Stromal cell of bone marrow (primary cell): ENCODE measurements at places on chromosomes 16 and 17.

- DNase-seq, result no peak
Measured at GRCh38 chr17:65941356-65941899, 250.5 kb downstream of the CEP112 start.

- no peak for DNase-seq
Measured at GRCh38 chr17:82602986-82603710, 45.1 kb downstream of the WDR45B start.

DNA sequence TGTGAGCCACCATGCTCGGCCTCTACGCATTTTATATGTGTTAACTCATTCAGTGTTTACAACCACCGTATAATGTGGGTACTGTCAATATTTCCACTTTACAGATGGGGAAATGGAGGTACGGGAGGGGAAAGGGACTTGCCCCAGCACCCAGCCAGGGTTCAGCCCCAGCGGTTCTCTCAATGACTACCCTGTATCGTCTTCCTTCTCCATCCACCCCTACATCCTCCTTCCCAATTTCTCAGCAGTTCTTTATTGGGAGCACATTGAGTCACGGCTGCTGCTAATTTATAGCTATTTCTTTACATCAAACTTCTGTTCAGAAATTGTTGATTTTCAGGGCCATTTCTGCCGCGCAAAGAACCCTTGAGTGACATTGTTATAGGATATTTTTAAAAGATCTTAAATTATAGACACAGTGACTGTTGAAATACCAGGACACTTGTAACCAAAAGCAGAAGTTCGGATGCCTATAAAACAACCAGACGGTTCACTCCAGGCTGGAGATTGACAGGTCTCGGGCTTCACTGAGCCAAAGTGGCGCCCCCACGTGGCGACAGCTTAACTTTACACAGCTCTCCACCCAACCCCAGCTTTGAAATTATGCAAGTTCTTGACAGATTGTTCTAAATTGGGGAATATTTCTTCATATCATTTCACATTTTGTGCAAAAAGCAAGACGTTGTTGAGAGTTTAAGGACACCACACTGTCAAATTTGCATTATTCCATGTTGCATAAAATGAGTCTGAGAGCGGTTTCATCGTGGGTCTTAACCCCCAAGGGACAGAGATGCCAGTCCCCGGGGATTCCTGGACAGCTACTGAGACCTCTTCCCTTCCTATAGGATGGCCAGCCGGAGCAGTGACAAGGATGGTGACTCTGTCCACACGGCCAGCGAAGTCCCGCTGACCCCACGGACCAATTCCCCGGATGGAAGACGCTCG is 11.8 kb downstream of the SYT17 start:
- no peak for DNase-seq

DNA sequence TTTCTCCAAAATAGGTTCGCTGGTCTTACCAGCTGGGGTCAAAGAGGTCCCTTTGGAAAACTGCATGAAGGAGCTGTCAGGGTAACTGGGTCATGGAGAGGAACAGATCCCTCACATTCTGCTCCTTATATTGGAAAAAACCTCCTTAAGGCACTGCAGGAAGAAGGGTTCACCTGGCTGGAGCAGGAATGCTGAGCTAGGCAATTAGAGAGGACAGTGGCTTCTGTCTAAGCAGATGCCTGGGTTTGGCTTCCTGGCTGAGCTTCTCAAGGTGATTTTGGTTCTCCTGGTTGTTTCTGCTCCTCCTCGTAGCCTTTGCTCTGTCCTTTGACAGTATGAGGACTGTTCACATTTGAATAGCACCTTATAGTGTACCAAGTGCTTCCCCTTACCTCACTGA is 19.6 kb downstream of the ITGB3 start:
- no peak for DNase-seq

DNA sequence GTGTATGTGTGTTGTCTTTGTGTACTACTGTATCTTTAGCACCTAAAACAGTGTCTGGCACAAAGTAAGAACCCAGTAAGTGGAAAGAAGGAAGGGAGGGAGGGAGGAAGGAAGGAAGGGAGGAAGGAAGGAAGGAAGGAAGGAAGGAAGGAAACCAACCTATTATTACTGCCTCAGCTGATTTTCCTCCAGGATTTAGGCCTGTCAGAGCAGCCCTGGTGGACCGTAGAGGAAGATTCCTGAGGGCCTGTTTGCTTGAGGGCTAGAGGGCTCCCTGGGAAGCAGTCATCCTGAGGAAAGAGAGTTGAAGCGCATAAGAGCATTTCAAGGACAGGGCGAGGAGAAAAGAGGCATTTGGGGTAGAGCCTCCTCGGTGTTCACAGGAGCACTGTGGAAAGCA is 61.5 kb downstream of the WSB1 start:
- DNase-seq, result no peak

DNA sequence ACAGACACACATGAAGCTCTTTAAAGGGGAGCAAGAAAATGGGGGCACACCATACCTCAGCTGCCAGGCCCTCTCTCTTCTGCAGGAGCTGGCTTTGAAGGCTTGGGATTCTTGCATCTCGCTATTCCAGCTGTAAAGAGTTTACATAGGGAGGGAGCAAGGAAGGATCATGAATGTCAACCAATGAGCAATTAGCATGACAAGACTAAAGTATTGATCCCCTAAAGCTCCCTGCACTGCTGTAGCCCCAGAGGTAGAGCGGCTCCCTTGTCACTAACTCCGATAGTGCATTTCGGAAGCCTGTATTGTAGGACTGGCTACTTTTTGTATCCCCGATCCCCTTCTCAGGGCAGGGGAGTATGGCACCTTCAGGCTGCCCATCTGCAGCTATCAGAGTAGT is 113.4 kb upstream of the PMFBP1 start:
- DNase-seq, result no peak

DNA sequence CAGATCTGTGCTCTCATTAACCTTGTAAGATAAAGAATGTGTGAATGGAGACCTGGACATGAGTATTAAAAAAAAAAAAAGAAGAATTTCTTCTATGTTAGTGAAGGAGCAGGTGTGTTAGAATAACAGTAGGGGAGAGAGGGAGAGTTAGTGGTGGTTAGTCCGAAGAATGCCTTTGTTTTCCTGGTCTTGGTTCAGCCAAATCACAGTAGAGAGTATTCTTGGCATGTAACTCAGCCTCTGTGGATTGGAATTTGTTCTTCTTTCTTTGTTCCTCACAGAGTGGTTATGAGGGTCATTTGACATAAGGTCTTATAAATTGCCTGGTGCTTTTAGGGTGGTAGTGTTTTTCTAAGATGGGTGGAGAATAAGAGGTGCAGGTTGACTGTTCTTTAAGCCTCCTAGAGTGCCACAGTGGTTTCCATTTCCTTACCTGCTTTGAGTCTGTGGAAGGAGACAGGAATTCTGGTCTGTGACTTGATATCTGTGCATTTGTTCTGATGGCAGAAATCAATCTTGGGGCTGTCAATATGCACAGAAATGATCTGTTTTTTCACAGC is 17.6 kb downstream of the NUP93 start:
- no peak for DNase-seq

DNA sequence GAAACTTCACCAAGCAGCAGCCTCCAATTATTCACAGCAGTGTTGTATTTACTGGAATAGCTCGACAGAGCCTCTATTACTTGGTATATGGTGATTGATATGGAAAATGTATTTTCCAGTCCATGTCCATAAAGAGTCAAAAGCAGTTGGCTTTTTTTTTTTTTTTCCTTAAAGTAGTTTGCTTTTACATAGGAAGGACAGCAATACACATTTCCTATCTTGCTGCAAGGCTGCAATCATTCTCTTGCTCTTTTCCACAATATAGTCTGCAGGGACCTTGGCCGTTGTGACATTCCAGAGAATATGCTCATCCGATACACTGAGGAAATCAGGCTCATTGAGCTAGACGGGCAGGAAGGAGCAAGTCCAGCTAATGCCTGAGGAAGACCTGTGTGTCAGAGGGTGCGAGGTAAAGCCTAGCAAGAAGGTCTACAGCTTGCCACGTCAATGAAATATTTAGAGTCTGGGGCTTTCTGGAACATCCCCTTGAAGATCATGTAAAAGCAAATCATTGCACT is 131.1 kb downstream of the ENGASE start:
- no peak for DNase-seq

- no peak for DNase-seq
Measured at GRCh38 chr17:77329741-77330531, 189.2 kb downstream of the SEC14L1 start.

- no peak for DNase-seq
Measured at GRCh38 chr17:58587713-58588117, 73.3 kb upstream of the MTMR4 start.

DNA sequence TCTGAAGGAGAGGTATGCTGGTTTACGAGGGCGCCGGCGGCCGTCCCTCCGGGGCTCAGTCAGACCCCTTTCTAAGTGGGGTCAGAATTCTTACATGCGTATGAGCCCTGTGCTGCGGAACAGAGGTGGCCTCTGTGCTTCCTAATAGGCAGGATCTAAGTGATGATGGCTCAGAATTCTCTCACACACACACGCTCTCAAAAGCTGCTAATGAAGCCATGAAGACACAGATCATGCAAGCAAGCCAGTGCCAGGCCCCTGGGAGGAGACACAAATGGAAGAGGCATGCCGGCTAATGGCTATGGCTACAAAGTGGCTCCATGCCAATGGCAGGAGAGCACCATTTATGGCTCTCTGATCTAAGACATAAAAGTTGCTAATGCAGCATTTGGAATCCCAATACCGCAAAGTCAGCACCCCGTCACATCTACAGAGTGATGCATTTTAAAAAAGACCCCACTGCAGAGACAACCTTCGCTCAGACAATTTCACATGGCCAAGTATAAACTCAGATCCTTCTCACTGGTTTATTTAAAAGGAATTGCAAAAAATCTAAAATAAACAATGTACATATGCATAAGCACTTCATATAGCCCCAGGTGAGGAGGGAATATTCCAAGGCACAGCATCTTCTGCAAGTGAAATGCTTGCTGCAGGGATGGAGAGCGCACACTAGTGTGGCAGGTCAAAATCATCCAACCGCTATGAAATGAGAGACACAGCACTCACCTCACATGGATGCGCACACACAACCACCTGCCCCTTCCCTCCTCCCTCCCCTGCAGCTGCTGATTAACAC is 24.5 kb downstream of the NPLOC4 start:
- no peak for DNase-seq

GRCh38 chr17:74297941-74298340 is 23.9 kb downstream of the DNAI2 start:
- DNase-seq, result no peak

GRCh38 chr17:50625032-50625871 is 9.4 kb upstream of the ABCC3 start:
- DNase-seq, result no peak

- DNase-seq, result no peak
Measured at GRCh38 chr16:2473999-2474876, 689 bp upstream of the TBC1D24 start.

DNA sequence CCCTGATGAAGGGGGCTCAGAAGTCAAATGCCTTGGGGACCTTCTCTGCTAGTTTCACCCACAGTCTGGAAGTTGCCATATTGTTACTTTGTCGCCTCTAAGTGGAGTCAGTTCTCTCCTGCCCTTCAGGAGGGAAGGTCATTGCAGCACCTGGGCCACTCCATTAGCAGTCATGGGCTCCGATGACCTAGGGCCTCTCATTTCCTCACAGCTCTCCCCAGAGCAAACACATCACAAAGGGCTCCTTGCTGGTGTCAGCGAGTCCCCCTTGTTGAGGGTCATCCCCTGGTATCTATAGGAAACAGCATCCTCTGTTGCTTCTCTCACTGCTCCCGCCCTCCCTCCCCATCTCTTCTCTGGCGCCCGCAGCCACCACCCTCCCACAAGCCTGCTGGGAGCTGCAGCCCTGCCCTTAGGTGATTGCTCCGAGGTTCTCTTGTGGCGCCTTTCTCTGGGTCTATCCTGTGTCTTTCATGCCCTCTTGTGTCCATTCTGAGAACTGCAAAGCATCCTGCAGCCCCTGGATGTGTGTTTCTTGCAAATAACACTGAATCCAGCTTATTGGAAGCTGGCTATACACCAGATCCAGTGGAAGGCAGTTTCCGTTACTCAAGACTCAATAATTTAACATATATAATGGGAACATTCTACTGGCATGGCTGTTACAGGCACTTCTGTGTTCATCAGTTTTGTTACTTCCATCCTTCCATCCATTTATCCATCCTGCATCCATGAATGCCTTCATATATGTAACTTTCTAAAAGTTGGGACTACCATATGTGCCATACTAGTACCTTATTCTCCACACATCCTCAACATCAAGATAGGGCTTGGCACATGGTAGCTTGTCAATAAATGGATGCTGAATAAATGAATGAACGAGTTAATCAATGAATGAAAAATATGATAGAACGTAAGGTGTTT is 21.2 kb downstream of the PDILT start:
- DNase-seq, result peak; percentile 25

DNA sequence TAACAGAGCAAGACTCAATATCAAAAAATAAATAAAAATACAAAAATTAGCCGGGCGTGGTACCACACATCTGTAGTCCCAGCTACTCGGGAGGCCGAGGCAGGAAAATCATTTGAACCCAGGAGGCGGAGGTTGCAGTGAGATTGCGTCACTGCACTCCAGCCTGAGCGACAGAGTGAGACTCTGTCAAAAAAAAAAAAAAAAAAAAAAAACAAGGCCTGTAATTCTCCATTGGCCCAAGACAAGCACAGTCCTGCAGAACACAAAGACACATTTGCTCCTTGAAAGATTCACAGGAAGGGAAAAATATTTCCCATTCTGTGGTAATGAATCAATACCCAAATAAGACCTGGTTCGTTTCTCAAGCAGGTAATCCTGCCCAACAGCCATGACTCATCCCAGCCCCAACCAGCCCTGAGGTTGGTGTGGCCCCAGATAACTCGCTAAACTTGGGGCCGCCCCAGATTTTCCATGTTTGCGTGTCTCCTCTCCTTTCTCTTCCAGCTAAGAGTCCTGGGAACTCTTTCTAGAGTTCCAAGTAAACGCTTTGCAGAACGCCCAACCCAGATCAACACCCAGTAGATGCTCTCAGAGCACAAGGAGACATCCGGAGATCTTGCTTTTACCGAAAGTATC is 40.3 kb upstream of the SNN start:
- DNase-seq, result peak; percentile 23

- no peak for DNase-seq
Measured at GRCh38 chr17:13157656-13158055, 139.8 kb upstream of the ELAC2 start.

GRCh38 chr16:83552228-83552627 is 255.6 kb upstream of the HSBP1 start:
- DNase-seq, result peak; percentile 14

- DNase-seq, result peak; percentile 58
Measured at GRCh38 chr16:65012357-65012756, 109.5 kb downstream of the CDH11 start.

GRCh38 chr17:3886776-3887175 is 6.1 kb downstream of the CAMKK1 start:
- DNase-seq, result no peak

GRCh38 chr16:27364493-27365141 is 37.4 kb upstream of the IL21R start:
- no peak for DNase-seq

DNA sequence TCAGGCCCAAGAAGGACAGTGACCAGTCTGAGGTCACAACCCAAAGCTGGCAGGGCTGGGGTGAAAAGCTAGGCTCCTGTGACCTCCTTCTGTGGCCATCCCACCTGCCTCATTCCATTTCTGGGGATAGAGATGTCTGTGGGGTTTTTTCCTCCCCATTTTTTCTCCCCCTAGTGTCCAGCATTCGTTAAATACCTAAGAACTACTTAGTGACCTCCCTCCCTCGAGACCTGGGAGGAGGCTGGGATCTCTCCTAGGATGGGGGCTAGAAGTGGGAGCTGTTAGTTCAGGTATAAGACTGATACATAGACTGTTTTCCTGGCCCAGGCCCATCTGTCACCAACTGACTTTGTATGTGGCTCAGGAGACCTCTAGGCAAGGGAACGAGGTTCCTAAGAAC is 20.5 kb upstream of the STAC2 start:
- DNase-seq, result no peak

- DNase-seq, result no peak
Measured at GRCh38 chr16:11498683-11499082, 88.0 kb downstream of the LITAF start.

- DNase-seq, result no peak
Measured at GRCh38 chr17:9208381-9209105, 187.2 kb downstream of the NTN1 start.
